Stimulated activated memory B cell treated with anti-CD40 and anti-IgM and Interleukin-4, amounts not matched to agents 10 μg/mL and 1 μg/mL and 100 μg/mL, for 72 hours (primary cell): ENCODE measurements at places on chromosomes 4 and X.

DNA sequence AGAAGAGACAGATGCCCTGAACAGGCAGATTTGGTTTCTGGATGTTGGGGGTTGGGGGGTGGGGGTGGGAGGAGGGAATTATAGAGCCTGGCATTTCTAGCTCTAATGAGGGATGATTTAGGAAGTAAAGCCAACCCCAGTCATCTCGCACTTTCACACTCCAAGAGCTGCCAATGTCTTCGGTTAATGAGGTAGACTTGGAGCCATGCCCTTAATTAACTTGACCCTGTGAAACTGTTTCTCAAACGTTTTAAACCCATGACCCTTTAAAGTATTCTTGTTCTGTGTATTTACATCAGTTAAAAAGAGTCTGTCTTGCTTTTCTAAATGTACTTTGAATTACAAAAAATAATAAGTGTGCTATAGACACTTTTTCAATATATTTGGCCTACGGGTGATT is 466.9 kb downstream of the FAT4 start:
- no peak for ATAC-seq

GRCh38 chr4:80007745-80008149 is 65.3 kb downstream of the ANTXR2 start:
- peak; percentile 61 for ATAC-seq

GRCh38 chr4:2135083-2135482 is 76.0 kb downstream of the NAT8L start:
- ATAC-seq: no peak

DNA sequence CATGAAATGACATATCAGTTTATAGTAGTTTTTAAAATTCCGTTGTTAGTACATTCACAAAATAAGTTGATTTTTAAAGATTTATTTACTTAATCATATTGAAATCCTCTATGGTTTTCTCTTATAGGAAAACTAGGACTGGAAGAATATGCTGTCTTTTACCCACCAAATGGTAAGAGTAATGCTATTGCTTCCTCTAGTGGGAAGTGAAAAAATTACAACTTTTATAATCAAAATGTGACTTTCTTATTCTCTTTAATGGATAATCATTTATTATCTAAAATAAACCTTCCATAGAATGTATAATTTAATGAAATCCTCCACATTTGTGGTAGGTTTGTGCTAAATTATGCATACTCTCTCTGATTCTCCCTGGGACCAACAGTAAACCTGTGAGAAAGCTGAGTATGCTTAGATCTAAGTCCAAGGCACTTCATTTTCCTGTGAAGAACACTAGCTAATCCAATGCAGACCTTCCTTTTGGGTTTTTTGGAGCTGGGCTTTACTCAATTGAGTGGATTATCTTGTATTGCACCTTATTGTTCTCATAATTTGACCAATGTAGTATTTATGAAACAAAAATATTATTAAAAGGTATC is 136.2 kb downstream of the TBC1D19 start:
- no peak for ATAC-seq

DNA sequence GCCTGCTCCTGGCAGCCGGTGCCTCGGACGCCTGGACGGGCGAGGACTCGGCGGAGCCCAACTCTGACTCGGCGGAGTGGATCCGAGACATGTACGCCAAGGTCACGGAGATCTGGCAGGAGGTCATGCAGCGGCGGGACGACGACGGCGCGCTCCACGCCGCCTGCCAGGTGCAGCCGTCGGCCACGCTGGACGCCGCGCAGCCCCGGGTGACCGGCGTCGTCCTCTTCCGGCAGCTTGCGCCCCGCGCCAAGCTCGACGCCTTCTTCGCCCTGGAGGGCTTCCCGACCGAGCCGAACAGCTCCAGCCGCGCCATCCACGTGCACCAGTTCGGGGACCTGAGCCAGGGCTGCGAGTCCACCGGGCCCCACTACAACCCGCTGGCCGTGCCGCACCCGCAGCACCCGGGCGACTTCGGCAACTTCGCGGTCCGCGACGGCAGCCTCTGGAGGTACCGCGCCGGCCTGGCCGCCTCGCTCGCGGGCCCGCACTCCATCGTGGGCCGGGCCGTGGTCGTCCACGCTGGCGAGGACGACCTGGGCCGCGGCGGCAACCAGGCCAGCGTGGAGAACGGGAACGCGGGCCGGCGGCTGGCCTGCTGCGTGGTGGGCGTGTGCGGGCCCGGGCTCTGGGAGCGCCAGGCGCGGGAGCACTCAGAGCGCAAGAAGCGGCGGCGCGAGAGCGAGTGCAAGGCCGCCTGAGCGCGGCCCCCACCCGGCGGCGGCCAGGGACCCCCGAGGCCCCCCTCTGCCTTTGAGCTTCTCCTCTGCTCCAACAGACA is 4.4 kb downstream of the SOD3 start:
- ATAC-seq: no peak
